ENCODE measurements at places on chromosomes 16 and 17. TPM values are rescaled to one million over a fixed set of nuclear protein-coding genes. Genes with fewer than 3 reads are reported as not detected.

GRCh38 chr16:85423631-85424030 is 189.5 kb upstream of the GSE1 start:
- no peak for DNase-seq

DNA sequence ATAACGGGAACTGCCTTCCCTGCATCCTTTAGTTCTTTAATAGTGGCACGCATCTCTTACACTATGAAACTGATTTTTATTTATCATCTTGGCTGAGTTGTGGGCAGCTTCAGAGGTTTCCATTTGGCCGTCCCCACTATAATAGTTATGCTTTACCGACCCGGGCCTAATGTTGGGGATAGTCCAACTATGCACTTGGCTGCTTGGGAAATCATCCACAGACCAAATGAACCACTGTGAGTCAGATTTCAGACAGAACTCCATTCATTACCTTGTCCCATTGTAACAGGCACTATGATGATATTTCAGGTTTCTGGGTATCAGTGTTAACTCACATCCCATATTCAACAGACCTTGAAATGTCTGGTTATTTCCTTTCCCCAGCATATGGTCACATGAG is 6.1 kb upstream of the SLFN5 start:
- DNase-seq, result no peak

GRCh38 chr17:40910441-40910841 is 25.4 kb upstream of the KRT20 start:
- no peak for DNase-seq

DNA sequence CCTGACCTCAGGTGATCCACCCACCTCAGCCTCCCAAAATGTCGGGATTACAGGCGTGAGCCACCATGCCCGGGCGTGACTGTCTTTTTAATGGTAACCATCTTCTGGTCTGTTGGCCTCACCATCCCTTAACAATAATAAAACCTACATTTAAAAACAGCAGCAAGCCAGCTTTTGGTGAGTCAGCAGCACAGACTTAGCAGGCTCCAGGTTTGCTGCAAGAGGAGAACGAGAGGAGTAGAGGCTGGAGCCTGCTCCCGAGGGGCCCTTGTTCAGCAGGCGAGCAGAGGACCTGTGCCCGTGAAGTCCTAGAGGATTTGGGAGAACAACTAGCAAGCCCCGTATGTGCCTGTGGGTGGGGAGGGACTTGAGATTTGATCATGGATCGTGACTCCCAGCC is 35.7 kb downstream of the MYH13 start:
- DNase-seq, result no peak

- no peak for DNase-seq
Measured at GRCh38 chr17:80449930-80450576, 26.4 kb downstream of the NPTX1 start.

GRCh38 chr16:49749816-49750215 is 106.1 kb downstream of the ZNF423 start:
- DNase-seq, result no peak

- peak; percentile 67 for DNase-seq
Measured at GRCh38 chr17:82267575-82268379, 5.7 kb downstream of the CSNK1D start.

- no peak for DNase-seq
Measured at GRCh38 chr17:37791447-37792399, 46.9 kb upstream of the HNF1B start.

- DNase-seq, result no peak
Measured at GRCh38 chr16:68287276-68288251, 23.2 kb downstream of the SLC7A6OS start.

Gene CD68
- 92.6 TPM for total RNA-seq

Gene FOXN1
- total RNA-seq, result not detected

- DNase-seq, result no peak
Measured at GRCh38 chr17:67725373-67725791, 7.6 kb downstream of the NOL11 start.

GRCh38 chr17:74746376-74746775 is 2.1 kb upstream of the NHERF1 start:
- no peak for DNase-seq

Gene FZD2
- 4.7 TPM for total RNA-seq

DNA sequence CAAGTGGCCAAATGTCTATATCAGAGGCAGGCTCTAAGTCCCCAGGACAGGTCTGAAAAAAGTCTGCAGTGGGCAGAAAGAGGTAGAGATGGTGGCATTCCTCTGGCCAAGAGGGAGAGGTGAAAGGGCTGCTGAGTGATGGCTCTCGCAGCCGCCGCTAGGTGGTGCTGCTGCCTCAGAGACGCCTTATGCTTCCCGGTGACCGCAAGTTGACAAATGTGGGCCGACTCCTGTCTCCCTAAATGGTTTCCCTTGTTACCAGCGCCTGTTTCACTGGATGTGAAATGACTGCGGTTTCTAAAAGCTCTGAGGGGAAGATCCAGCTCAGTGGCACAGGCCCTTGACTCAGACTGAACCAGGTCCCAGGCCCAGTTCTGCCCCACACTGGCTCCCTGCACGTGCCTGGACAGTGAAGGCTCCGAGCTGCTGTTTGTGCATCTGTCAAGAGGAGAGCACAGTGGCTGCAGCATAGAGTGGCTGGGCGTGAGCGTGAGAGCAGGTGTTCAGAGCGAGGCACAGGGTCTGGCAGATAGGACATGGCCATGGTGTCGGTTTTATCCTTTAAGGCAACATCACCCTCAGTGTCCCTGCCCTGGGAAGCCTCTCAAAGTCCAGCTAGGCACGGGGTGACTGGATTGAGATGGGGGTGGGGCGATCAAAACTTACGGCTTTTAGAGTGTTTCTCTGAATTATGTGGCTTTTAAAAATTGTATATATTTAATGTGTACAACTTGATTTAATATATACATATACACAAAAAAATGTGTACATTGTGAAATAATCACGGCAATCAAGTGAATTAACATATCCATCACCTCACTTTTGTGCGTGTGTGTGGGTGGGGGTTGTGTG is 19.9 kb downstream of the CLEC16A start:
- DNase-seq, result peak; percentile 86

- no peak for DNase-seq
Measured at GRCh38 chr17:72101526-72101925, 19.3 kb upstream of the SOX9 start.

- DNase-seq, result no peak
Measured at GRCh38 chr17:35188111-35188510, 6.1 kb downstream of the SLC35G3 start.

- DNase-seq, result no peak
Measured at GRCh38 chr17:40486522-40487370, 14.7 kb downstream of the TNS4 start.

Gene KRTAP2-1
- total RNA-seq, result not detected

GRCh38 chr17:65550075-65550662 is 11.3 kb downstream of the AXIN2 start:
- DNase-seq, result no peak

DNA sequence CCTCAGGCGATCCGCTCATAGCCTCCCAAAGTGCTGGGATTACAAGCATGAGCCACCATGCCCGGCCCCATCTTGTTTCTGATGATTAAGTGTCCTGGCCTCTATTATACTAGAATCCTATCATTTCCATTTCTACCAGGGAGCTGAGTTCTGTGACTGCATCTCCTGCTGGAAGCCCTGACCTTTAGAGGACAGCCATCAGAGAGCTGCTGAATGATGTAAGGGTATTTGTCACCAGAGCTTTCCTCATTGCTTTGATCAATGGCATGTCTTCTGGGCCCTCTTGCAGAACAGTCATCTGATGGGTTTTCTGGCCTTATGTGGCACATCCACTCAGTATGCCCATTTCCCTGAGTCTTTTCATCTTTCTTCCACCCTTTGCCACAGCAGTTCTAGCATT is 39.9 kb downstream of the PSMD12 start:
- DNase-seq, result no peak

- no peak for DNase-seq
Measured at GRCh38 chr17:15238676-15239422, 26.3 kb downstream of the PMP22 start.

- DNase-seq, result no peak
Measured at GRCh38 chr16:278863-279366, 1.5 kb upstream of the ARHGDIG start.

Gene SOCS1
- total RNA-seq, result 21.8 TPM

Gene TBC1D3E
- not detected for total RNA-seq

DNA sequence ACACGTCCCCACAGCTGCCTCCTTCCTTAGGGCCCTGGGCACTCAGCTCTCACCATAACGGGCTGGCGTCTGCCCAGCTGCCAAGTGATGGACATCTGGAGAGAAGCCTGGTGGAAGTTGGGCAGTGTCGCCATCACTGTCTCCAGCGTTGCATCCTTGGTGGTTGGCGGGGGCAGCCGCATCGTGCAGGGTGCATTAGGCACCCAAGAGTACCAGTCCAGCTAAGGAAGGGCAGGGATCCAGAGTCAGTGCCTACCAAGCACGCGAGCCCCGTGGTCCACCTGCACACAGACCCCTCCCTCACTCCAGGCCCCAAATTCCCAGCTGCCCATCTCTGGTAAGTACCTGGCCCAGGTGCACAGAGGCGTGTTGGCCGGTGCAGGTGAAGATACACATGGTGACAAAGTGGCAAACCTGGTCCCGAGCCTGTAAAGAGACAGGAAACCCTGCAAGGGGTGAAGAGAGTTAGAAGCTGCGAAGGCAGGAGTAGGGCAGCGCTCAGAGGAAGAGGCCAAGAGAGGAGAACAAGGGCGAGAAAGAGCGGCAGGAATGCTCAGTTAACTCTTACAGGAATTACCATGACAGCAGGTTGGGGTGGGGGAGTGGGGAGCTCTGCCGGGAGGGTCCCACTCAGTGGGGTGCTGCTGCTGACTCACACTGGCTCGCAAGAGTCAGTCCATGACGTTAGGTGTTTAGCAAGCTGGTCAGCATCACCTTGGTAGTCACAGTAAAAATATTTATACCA is 9.5 kb downstream of the ALOX15 start:
- no peak for DNase-seq

GRCh38 chr17:63609816-63610573 is 9.3 kb downstream of the TACO1 start:
- DNase-seq, result no peak

DNA sequence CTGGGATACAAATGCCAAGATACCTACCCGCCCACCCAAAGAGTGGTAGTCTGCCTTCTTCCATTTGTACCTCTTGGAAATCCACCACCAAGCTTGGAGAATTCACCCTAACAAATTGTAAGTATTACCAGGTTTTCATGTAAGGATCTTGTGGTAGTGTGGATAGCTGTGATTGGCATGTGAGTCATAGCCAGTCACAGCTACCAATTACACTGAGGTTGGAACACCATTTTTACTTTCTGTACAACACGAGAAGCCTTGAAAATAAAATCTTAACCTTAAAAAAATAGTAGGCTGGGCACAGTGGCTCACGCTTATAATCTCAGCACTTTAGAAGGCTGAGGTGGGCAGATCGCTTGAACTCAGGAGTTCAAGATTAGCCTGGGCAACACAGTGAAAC is 18.5 kb upstream of the SLC35G3 start:
- DNase-seq, result no peak

- no peak for DNase-seq
Measured at GRCh38 chr17:77258638-77259037, 117.9 kb downstream of the SEC14L1 start.

- DNase-seq, result no peak
Measured at GRCh38 chr17:10775058-10775457, 28.8 kb downstream of the TMEM238L start.

GRCh38 chr17:74819801-74820436 is 39.8 kb downstream of the GRIN2C start:
- DNase-seq, result peak; percentile 79

- DNase-seq, result no peak
Measured at GRCh38 chr17:55433629-55434422, 12.2 kb upstream of the MMD start.

Gene SMG6
- total RNA-seq, result 37.3 TPM

Gene RNF157
- total RNA-seq, result 4.8 TPM

- no peak for DNase-seq
Measured at GRCh38 chr16:73197598-73197997, 149.7 kb upstream of the ZFHX3 start.
